ENCODE measurements at places on chromosomes 3 and 15.
A peak's percentile ranks its signal among the peaks of the same experiment; 100 is the strongest.

DNA sequence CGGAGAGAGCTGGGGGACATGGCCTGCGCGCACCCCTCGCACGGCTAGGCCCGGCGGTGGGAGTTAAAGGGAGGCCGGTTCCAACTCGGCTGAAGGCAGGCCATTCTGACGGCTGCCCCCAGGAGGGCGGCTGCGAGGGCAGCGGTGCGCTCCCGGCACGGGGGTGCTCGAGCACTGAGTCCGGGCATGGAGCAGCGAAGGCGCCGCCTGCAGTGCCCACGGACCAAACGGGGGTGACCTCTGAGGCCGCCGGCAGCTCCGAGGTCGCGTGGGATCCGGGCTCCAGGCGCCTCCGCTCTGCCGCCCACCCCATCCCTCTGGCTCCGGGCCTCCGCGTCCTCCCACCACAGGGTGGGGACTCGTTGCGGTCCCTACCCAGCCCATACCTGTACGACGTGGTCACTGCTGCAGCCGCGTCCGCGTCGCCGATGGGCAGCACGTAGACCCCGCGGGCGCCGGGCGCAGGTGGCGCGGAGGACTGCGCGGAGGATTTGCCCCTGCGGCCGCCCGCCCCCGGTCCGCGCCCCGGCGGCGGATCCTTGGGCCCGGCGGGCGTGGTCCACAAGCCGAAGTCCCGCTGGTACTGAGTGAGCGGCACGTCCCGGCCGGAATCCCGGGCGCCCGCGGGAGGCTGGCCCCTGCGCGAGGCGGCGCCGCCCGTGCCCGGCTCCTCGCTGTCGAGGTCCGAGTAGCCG, 469 bp downstream of the MAP6D1 start:
- peak; percentile 13 for DNase-seq

GRCh38 chr15:68315035-68315434, 37.5 kb downstream of the FEM1B start:
- peak; percentile 1 for DNase-seq

DNA sequence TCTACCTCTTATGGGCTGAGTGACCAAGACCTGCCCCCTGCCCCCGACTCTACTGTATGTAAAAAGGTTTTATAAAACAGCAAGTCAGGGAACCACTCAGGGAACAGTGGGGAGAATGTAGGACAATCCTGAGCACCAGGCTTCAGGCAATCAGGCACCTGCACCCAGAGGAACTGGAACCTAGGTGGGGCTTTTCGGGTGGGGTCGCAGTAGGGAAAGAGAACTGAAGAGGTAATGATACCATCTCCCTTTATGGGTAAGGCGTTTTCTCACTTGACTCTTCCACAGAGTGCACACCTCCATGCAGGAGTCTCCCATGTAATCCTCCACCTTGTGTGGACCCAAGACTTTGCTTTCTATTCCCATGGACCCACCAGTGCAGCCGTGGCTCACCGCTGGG, 45.8 kb downstream of the MYO1E start:
- DNase-seq, result no peak

- no peak for DNase-seq
These were observed 1.7 kb downstream of the BFSP2 start for GRCh38 chr3:133401374-133402135.

GRCh38 chr3:60770532-60770931, 480.7 kb downstream of the FHIT start:
- no peak for DNase-seq

DNA sequence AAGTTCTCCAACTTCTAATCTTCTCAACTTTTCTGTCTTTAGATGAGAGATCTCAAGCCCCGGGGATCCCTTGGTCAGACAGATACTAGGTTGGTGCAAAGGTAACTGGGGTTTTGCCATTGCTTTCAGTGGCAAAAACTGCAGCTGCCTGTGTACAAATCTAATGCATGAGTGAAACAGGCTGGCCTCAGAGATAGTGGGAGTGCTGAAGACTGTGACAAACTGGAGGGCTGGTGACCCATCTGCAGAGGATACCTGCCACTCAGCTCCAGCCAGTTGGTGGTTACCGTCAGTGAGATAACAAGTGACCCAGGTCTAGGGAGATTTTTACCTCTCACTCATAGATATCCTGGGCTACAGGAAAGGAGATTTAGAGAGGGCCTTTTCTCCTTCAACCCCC, 85.7 kb downstream of the RYR3 start:
- DNase-seq, result no peak

GRCh38 chr3:33826206-33826605, 27.8 kb downstream of the PDCD6IP start:
- no peak for DNase-seq

DNA sequence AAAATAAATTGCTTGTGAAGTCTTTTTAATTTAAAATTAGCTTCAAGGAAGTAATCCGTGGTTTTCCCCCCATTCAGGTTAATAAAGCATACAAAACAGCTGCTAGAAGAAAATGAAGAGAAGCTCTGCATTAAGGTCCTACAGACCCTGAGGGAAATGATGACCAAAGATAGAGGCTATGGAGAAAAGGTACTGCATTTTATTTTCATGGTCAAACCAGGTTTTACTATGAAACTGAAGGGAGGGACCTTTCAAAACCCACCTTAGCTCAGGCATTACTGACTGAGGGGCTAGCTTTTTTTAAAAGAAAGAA, 218.5 kb downstream of the ITPR1 start:
- DNase-seq, result no peak

DNA sequence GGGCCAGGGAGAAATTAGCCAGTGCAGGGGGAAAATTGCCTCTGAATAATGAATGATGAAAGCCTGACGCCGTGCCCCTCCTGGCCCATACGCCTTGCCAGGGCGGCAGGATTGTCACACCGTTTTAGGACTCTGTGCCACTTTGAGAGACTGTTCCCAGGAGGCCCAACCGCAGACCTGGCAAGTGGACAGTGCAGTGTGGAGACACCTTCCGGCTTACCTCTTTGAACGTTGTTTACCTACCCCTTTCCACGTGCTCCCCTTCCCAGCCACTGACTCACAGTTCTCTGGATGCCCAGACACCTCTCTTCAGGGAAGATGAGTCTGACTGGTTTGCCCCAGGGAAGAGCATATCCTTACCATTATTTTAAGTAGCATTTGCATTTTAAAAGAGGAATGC, 84.0 kb upstream of the PXYLP1 start:
- no peak for DNase-seq

DNA sequence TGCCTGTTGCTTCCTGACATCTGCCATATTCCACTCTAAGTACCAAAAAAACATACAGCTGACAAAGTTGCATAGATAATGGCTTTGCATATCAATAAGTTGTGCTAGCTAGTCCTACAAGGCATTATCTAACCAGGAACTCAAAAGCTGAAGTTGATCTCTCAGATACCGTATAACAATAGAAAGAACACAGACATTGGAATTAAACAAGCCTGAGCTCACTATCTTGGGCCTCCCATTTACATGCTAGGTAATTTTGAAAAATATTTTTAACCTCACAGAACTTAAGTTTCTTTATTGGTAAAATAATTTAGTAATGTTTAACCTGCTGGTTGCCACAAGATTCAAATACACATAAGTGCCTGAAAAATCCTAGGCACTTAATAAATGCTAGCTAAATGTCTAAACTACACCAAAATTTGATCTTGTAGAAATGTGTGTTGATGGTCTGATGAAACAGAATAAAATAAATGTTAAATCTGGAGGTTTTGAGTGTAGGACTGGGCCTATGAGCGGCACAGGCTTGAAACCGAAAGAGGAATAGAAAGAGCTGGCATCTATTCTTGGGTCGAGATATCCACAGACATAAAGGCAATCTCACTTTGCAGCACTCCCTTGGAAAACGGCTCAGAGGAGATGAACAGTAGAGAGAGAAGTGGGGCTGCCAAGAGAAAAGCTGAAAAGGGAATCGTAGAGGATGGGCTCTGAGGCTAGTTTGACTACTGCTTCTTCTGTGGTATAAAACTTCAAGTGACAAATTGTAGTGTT, 29.9 kb upstream of the TTC14 start:
- DNase-seq, result no peak

GRCh38 chr3:136685882-136686281, 66.3 kb downstream of the STAG1 start:
- no peak for DNase-seq

DNA sequence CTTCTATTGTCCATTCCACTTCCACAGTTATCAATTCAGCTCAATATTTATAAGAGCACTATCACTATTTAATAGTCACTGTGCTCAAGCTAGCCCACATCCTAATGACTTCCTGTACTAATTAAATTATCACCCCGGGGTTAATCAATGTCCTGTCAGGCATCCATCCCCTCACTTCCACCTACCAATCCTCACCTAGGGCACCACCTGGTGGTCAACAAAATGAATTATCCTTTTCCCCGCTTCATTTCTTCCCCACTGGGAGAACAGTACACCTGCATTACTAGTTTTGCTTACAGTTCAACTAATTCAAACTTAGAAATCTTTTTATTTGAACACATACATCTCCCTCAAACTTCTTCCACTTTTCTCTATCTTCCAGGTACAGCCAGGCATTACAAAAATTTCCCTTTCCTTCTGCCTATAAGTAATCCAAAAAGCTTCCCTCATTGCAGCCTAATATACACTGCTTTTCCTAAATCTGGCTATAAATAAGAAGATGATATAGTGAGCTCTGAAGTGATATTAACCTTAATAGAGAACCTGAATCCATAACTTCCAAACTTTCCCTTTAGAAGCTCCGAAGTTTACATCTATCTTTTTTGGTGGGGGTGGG, 68.5 kb downstream of the TMCC1 start:
- DNase-seq, result peak; percentile 71

DNA sequence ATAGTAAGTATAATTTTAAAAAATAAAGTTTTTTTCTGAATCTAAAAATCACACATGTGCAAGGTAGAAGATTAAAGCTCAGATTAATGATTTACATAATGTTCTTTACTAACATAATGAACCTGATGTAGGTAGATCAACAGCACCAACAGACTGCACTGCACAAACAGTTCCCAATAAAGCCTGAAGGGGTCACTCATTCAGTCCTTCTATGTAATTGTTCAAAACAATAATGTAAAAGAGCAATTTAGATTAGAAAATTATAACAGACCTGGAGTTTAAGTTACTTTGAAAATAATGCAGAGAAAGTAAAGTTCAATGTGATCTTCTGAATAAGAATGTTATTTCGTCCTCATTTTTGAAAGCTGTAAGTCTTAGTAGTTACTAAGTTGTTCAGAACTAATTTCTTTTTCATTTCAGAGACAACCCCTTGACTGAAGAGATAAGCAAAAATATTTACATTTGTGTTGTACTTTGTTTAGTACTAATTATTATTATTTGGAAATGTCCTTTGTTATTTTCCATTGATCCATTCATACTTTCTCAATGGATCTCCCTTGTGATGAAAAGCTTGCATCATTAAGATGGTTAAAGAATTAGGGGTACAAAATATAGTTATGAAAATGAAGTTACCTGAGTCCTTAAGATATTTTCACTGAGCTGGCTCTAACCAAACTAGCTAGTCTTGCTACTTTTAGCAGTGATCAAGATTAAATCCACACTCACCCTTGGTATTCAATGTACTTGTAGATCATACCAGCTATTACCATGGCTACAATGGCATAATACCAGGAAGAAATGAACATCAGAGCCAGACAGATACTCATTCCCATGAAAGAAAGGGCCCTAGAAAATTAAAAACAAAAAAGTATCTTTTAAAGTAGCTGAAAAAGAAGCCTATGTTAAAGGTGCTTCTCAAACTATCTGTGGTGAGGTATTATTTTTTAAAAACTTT, 16.8 kb downstream of the EMC4 start:
- DNase-seq, result peak; percentile 45

- DNase-seq, result no peak
These were observed 13.6 kb downstream of the RARRES1 start for GRCh38 chr3:158718490-158719170.

- peak; percentile 44 for DNase-seq
These were observed 7.9 kb downstream of the SLC25A26 start for GRCh38 chr3:66228707-66229106.

GRCh38 chr3:33377931-33378330, 62.3 kb downstream of the UBP1 start:
- DNase-seq, result no peak

- peak; percentile 68 for DNase-seq
These were observed 23.4 kb upstream of the SEC13 start for GRCh38 chr3:10344147-10344943.

DNA sequence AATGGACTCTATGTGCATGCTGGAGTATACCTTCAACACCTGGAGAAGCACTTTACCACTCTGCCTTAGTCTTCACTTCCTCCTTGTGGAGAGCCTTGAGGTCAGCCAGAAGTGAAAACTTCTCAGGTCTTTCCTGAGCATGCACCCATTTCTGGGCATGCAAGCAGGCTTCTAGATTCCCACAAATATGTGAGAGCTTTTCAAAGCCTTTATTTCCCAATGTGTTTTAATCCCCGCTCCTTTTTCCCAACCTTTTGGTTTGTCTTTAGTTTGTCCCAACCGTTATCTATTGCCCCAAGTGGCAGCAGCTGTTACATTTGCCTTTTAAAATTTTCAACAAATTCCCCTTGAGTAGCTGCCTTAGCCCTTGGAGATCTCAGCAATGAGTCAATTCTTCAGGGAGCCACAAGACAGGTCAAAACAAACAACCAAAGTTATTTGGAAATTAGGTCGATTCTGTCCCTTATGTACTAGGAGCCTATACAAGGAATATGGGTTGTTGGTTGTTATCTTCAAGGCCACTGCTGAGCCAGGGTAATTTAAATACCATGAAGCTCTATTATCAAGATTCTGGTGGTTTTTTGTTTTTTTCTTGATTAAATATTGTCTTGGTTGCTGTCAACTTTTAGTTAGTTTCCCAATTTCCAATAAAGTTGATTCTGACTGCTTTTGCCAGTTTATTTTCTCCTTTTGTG, 44.4 kb downstream of the LSM3 start:
- DNase-seq, result no peak

DNA sequence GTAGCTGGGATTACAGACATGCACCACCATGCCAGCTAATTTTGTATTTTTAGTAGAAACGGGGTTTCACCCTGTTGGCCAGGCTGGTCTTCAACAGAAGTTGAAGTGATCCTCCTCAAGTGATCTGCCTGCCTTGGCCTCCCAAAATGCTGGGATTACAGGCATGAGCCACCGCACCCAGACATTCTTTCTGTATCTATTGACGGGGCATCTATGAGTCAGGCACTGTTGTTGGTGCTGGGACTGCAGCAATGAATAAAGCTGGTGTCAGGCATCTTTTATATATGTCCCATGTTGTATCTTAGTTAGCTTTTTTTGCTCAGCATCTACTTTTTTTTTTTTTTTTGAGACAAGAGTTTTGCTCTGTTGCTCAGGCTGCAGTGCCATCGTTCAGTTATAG, 47.6 kb upstream of the ULK4 start:
- DNase-seq, result no peak

DNA sequence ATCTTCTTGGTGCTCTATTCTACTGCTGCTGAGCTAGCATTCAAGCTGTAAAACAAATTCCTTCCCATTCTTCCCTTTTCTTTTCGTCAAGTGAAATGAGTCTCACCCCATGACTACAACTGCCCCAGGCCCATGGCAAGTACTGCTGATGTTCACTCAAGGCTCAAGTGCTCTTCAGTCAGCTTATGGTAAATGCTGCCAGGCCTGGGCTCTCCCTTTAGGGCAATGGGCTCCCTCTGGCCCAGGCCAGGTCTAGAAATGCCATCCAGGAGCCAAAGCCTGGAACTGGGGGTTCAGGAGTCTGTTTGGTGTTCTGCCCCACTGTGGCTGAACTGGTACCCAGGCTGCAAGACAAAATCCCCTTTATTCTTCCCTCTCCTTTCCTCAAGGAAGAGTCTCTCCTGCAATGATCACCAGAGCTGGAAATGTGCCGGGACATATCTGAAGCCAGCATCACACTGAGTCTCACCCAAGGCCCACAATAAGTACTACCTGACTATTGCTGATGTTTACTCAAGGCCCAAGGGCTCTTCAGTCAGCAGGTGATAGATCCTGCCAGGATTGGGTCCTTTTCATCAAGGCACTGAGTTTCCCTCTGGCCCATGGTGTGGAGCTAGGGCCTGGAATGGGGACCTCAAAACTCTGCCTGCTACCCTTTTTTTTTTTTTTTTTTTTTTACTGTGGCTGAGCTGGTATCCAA, 205.0 kb upstream of the STAC start:
- DNase-seq, result no peak

Data from suppressor macrophage (primary cell).